ENCODE measurements at places on chromosomes 3 and 15.

- DNase-seq: no peak
Observed at GRCh38 chr3:42713747-42714146, 11.1 kb upstream of the HHATL start.

DNA sequence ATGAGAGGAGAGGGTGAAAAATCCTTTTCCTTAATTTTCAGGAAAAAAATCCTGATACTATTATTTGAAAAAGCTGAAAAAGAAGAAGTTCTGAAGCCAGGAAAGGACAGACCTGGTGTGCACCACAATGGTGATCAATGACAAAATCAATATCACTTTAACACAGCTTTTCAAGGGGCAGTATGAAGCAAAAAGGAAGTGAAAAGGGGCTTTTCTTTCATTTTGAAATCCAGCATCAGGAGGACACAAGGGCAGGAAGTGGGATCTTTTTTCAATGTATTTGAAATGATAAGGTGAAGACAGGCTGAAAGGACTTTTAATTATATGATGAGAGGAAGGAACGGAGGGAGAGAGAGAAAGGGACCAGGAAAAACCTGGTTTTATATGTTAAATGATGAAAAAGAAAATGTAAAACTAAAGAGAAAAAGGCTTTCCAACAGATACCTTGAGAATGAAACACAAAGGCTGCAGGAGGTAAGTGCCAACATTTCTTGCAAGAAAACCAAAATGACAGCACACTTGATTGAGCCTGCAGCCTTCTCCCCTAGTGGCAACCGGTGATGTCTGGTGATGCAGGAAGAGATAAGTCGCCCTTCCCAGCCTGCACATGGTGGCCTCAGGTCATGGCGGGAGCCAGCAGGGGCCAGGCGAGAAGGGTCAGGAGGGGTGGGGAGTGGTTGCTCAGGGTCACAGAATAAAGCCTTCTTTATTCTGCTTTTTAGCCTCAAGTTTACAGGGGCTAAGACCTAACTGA, 236.7 kb upstream of the WNT5A start:
- no peak for DNase-seq

GRCh38 chr3:64575211-64575844, 112.5 kb downstream of the ADAMTS9 start:
- DNase-seq: no peak

GRCh38 chr15:91022832-91023129, 387 bp upstream of the VPS33B start:
- no peak for DNase-seq

DNA sequence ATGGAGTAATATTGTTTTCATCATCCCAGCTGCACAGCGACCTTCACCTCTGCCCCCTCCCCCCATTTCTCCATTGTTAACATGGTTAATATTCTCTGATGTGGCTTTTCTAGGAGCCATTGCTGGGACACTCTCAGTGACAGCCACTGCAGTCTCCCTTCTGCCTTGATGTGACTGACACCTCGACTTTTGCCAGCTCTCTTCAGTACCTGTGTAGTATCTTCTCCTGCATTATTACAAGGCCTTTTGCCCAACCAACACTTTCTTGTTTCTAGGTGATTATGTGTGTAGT, 179.8 kb downstream of the CLSTN2 start:
- DNase-seq: no peak

DNA sequence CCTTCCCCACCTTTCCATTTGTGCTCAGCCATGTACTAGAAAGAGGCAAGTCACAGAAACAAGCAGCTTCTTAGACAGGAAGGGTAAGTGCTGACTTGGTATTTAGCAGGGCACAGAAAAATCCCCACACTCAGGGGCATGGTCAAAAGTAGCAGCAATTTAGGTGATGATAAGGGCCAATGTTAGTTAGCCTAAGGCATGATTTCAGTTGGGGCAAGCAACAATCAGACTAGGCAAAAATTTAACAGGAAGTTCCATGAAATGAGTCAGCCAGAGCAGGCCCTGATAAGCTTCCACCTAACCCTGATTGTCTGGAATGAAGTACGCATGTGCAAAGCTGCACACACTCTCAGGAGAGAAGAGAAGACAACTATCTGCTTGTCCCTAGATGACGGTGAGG, 423.4 kb upstream of the UBE2E2 start:
- no peak for DNase-seq

GRCh38 chr3:147619921-147620560, 210.9 kb downstream of the ZIC1 start:
- DNase-seq: no peak

DNA sequence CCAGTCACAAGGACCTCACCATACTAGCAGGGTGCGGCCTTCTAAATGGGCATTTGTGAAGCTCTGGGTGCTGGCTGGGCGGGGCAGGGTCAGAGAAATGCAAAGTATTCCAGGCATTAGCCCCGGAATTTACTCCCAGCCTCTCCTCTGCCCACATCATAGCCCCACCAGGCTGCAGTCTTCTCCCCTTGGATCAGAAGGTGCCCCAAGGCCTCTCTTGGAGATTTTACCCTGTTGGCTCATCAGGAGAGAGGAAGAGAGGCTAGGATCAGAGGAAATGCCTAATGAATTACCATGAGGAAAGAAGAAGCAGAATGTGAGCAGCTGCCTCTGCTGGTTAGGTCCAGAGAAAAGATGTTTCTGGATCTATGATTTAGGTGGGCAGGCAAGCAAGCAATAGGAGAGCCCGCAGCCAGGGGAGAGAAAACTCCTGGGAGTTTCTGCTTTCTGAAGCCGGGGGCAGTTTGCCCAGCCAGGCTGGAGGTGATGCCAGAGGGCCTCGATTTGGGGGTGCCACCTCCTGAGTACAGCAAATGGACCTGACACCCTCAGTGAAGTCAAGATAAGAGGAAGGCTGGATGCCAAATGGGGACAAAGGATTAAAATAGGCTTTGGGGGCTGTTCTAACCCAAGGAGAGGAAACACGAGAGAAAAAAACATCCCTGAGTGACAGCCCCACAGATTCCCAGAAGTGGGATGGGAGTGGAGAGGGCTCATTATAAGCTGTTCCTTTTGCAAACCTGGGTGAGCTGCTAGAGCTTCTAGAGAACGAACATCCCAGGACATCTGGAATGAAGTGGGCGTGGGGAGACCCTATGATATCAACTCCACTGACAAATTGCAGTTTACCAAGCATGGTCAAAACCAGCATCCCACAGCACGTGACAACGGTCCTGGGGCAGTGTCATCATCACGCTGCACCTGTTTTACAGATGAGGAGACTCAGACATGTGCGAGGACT, 65.4 kb downstream of the BDH1 start:
- no peak for DNase-seq

DNA sequence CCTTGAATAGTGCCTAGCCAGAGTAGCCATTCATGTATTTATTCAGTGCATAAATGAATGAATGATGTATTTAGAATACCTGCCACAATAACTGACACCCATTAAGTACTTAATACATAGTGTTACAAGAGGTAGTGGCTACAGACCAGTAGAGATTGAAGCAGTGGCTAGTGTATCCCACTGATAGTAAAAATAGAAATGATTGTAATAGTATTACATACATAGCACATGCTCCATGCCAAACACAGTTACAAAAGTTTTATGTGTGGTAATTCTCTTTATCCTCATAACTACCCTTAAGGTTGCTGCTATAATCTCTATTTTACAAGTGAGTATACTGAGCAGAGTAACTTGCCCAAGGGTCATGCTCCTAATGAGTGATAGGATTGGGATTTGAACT, 30.3 kb upstream of the SCAANT1 start:
- no peak for DNase-seq

DNA sequence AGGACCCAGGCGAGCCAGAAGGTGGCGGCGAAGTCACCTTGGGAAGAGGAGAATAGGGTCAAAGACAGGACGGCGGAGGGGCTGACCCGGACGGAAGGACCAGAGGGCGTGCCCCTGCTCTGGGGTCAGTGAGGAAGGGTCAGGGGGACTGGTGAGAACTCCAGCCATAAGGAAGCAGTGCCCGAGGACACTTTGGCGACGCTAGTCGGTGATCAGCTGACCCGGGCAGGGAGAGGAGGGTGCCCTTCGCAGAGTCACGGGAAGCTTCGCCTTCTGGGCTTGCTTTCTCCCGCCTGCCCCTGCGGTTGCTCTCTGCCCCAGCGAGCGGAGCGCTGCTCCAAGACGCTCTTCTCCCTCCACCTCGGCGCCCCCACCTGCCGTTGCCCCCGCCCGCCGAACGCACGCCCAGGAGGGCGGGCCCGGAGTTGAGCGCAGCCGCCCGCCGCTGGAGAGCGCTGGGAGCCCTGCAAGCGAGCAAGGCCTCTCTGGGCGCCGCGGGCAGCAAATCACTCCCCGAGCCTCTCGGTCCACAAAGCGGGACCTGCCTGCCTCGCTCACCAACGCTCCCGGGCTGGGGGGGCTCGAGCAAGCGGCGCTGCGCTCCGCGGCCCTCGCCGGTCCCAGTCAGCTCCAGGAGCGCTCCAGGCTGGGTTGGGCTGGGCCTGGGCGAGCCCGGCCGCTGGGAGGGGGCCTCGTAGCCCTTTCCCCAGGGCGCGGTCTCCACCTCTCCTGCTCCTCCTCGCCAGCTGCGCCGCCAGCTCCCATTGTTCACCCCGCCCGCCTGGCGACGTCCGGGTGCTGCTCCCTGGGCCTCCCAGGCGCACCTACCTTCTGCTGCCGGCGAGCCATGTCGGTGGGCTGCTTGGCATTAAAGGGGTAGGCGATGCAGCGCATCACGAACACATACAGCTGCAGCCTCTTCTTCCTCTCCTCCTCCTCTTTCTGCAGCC, 1.2 kb downstream of the CADPS start:
- peak; percentile 51 for DNase-seq

DNA sequence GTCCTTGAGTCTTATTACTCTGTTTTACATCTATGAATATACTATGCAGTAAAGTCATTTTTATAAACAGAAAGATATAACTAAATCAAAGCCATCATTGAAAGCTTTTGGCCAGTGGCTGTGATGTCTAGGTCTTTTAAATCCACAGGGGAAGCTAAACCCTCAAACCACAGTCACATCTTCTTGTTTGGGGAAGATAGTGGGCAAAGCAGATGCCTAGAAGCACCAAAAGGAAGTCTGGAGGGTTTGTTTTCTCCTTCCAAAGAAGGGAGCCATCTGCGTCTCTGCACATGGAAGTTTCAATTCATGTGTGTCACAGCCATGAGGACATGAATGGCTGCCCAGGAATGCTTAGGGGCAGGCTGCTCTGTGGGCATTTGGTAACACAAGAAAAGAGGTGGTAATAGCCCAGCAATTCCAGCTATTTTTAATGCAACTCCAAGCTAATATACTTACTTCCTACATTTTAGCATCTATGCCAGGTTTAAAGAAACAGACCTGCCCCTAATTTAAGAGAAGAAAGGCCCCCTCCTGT, 322.2 kb downstream of the SLC9A9 start:
- DNase-seq: no peak

DNA sequence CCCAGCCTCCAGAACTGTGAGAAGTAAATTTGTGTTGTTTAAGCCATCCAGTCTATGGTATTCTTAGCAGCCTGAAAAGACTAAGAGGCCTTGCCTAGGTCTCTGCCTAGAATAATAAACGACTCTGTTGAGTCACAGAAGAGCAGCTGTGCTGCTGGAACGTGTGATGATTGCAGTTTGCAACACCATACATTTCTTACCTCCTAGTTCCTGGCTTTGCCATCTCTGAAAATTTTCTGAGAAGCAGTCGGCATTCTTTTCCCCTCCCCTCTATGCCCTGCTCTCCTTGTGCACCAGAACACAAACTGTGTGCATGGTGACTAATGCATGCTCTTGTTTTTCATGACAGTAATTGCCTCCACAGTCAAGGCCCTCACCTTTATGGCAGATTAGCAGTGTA, 301.3 kb downstream of the IL20RB start:
- DNase-seq: no peak

DNA sequence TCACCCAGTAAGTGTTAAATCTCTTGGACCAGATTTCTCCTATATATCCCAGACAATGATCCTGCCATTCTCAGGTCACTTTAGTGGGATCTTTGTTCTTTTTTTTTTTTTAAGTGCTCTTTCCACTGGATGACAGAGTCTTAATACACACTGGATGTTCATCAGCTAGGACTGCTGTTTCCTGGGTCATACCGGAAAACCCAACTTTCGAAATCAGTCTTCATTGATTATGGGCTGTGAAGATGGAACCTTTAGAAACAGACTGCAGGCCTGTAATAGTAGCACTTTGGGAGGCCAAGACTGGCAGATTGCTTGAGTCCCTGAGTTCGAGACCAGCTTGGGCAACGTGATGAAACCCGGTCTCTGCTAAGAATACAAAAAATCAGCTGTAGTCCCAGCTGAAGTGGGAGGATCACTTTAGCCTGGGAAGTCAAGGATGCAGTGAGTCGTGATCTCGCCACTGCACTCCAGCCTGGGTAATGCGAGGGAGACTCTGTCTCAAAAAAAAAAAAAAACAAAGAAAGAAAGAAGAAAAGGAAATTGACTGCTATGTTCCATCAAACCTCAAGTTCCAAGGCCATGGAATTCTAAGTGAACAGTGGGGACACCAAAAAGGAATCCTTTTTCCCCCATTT, 2.3 kb downstream of the EOGT start:
- no peak for DNase-seq

DNA sequence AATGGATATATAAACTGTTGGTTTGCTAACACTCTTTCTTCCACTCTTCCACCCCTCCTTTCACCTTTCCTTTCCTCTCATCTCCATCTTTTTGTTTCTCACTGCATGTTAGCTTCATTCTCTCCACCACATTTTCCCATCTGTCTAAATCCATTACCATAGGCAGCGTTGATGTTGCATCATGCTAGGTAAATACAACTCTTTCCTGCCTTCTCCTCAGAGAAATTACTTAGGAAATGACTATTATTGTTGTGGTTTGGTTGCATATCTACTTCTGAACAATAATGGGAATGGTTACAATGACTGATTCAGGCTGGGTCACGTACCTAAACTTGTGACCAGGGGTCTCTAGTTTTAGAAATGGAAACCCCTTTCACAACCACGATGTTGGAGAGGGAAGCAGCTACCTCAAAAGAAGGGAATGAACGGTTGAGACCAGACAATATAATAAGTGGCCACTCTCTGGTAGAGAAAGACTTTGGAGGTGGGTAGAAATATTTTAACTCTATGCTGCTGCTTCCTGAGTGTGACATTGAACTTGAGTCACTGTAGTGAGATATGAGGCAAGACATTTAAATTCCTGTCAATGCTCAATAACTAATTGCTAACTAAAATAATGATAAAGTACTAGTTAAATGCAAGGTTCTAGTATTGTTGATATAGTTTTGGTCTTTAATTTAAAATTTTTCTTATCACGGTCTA, 314.1 kb upstream of the TGFBR2 start:
- no peak for DNase-seq

GRCh38 chr3:99128725-99129505, 227.4 kb upstream of the DCBLD2 start:
- no peak for DNase-seq

- no peak for DNase-seq
Observed at GRCh38 chr3:133763797-133764683, 17.8 kb downstream of the TF start.

GRCh38 chr3:112561484-112561733, 353 bp downstream of the ATG3 start:
- DNase-seq: peak; percentile 68

GRCh38 chr3:188305220-188305619, 151.3 kb downstream of the LPP start:
- no peak for DNase-seq

DNA sequence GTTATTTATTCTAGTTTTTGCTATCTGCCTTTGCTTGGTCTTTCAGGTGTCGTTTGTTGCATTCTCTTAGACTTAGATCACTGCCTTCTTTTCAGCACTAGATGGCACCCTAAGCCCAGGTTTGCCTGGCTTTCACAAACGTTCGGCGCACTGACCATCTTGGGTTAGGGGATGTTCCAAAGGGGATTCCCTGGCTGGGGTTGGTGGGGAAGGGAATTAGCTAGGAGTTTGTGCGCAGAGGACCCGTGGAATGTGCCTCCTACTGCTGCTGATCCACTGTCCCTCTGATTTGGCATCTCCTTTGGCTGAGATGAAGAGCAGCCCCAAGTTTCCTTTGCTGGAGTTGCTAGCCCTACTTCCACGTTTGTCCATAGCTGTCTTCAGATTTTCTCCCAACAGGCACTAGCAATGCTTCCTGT, 33.9 kb downstream of the PFN2 start:
- peak; percentile 58 for DNase-seq

Data from NCI-H1436 (cell line).